ENCODE measurements at places on chromosomes 2 and 18.

- DNase-seq: no peak
These were observed 1.4 kb downstream of the MBD2 start for GRCh38 chr18:54222922-54223567.

DNA sequence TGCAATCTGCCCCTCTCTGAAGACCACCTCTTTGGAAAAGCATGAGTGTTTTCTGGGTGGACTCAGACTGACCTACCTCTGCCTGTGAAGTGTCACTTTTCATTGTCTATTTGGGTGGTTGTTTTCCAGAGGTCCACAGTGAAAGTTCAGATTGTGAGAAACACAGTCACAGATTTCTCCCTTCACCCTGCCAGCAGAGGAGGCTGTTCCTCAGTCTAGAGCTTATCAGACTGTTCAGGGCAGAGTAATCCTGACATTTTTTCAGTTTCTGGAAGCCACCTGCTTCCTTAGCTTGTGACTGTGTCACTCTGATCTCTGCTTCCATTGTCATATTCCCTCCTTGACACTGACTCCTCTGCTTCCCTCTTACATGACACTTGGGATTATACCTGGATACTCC, 55.4 kb upstream of the RMP24 start:
- no peak for DNase-seq

GRCh38 chr2:195645413-195645812, 11.6 kb upstream of the SLC39A10 start:
- no peak for DNase-seq

DNA sequence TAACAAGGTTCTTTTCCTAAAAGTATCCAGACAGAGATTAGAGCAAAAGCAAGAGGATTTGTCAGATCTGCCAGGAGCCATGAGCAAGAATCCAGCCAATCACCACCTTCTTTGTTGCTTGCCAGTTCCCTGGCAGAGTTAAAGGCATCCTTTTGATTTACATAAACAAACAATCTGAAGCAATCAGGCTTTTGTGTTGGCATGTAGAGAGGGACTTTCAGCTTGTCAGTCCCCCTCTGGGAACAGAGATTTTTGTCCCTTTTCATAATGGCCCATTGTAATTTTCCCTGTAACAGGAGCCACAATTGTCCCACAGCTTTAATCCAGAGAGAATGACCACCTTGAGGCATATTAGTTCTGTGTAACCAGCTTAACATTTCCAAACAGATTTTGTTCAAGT, at the start of gene ERMN:
Gene ERMN (minus strand): TSS at position 39 of the 400 bp plus-strand sequence. CDS start 182 bp downstream, outside the sequence.
- no peak for DNase-seq

DNA sequence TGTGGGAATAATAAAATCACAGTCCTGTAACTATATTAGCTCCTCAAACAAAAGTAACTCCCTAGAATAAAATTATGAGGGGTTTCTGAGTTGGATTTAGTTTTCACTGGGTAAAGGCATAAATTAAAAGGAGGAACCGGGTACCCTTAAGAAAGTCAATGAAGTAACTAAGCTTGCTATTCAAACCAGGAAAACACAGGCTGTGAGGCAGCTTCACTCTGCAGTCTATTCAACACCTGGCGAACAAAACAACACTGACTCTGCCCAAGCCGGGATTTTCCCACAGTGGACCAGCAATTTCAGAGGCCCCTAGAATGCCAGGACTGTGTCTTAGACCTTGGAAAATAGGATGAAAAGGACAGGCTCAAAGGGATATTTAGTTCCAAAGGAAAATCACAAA, 24.6 kb upstream of the CREB1 start:
- no peak for DNase-seq

- peak; percentile 8 for DNase-seq
These were observed 114.2 kb downstream of the FHOD3 start for GRCh38 chr18:36411745-36412168.

GRCh38 chr18:9698497-9698896, 9.6 kb upstream of the RAB31 start:
- DNase-seq: no peak

DNA sequence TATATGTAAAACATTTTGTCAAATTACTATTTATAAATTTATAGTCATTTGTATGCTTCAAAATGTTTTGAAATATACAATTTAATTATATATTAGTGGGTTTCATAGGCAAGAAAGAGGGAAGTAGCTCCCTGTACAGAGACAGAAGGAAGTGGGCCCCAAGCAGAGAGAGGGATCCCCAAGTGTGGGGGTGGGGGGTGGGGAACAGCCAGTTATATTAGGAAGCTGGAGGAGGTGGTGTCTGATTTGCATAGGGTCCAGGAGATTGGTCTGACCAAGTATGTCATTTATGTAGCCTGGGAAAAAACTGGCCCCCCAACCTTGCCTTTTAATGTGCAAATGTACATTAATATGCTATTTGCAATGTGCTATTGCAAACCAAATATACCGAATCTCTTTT, 76.5 kb upstream of the ZSWIM2 start:
- DNase-seq: peak; percentile 71

DNA sequence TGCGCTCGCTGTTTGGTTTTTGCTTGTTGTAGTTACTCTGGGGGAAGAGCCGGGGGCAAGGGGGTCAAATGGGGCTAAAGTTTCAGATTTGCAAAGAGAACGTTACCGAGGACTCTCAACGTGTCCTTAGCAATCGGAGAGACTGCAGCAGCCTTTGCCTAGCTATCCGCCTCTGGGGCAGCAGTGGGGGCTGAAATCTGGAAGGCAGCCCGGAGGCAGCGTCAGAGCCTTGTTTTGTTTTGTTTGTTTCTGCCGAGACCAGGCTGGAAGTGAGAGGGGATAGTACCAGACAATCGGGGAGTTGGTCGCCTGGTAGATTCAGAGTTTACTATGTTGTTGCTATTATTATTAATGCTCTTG, 1.2 kb downstream of the CDH20 start:
- DNase-seq: no peak

DNA sequence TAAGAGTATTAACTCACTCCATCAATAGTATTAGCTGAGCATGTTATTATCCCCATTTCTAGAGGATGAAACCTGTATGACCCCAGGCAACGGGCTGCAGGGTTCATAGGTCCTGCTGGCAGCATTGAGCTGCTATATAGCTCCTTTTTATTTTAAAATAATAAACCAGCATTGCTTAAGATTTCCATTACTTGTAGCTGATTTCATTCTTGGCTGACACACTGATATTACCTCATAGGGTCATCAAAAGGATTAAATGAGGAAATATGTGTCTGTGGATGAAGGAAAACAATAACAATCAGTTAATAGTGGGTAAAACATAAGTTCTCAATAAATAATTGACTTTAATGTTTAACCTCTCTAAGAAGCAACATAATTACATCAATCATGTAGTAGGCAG, 48.3 kb upstream of the NRP2 start:
- no peak for DNase-seq

- DNase-seq: no peak
These were observed 20.8 kb downstream of the EIF2AK3 start for GRCh38 chr2:88606371-88607030.

DNA sequence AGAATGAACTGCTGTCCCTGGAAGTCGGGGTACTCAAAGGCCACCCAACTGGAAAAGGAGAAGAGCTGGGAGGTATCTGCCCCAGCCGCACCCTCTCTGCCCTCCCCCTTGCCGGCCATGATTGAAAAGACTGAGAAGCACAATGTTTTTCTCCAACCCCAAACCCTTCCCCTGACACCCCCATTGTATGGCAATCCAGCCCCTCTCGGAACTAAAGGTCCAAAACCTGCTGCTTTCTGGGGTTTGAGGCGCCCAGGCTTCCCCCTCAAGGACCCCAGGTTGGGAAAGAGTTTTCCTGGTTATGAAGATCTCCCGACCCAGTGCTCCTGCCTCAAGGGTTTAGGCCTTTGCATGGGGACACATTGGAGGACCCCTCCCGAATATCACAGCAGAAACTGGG, 1.0 kb downstream of the CRYBA2 start:
- DNase-seq: no peak

DNA sequence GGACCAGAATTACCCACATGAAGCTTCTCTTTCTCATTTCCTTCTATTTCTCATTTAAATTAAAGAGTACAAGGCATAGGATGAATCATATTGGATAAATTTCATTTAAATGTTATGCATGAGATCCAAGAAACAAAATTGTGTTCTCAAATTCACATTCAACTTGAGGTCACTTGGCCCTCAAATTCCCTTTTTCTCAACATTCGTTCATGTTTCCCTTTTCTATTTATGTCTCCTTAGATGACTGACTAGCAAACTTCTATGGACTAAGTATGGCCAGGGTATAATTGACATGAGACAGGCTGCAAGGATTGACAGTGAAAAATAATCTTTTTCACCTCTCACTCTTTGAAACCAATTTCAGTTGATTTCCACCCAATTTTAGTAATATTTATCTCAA, 4.0 kb upstream of the LDLRAD4 start:
- DNase-seq: peak; percentile 69

DNA sequence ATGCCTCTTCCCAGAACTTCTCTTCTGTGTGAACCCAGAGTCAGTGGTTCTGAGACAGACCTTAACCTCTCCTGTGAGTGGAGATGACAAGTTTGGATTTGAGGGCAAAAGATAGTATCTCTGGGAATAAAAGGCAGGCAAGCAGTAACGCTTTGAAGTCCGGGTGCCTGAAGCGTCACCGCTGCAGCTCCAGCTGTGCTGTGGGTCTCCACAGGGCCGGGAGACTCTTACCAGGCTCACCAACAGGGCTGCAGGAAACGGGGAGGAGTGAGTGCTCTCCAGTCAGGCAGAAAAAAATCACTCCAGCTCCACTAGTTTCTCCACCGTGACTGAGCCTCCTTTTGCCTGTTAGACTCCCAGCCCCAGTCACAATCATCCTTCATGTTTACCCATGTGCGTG, 79.7 kb upstream of the MAP4K4 start:
- DNase-seq: no peak

GRCh38 chr2:233551491-233551890, 15.1 kb downstream of the USP40 start:
- DNase-seq: no peak

DNA sequence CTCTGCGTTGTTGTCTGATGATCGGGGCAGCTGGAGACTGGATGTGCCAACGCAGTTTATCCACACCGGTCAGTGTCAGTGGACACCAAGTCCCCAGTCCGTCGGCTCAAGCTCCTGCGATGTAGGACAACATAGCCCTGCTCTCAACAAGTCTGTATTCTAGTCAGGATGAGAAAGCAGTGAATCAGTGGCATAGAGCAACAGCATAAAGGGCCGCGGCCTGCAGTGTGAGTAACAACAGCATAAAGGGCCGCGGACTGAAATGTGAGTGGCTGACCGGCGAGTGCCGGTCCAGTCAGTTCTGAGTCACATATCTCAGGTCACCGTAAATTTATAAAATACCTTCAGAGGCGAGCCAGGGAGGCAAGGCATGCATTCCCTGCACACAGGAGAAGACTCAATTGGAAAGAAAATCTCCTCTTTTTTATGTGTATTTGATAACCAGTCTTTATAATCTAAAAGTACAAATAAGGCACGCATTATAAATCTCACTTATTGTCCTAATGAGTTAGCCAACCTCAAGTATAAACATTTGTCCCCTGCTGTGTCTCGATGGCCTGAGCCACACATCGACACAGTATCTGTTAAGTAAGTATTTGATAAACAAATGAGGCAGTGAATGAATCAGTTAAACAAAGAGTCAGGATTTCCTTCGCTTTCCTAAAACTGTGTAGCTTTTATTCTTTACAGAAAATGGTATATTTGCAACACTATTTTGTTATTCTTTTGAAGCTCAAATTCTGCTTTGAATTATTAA, 33.8 kb upstream of the NFATC1 start:
- DNase-seq: no peak

- no peak for DNase-seq
These were observed 439.4 kb upstream of the CDH19 start for GRCh38 chr18:67043276-67043675.

GRCh38 chr2:63310614-63311013, 260.0 kb downstream of the OTX1 start:
- DNase-seq: no peak

GRCh38 chr18:4797002-4797685, 342.0 kb upstream of the DLGAP1 start:
- no peak for DNase-seq

DNA sequence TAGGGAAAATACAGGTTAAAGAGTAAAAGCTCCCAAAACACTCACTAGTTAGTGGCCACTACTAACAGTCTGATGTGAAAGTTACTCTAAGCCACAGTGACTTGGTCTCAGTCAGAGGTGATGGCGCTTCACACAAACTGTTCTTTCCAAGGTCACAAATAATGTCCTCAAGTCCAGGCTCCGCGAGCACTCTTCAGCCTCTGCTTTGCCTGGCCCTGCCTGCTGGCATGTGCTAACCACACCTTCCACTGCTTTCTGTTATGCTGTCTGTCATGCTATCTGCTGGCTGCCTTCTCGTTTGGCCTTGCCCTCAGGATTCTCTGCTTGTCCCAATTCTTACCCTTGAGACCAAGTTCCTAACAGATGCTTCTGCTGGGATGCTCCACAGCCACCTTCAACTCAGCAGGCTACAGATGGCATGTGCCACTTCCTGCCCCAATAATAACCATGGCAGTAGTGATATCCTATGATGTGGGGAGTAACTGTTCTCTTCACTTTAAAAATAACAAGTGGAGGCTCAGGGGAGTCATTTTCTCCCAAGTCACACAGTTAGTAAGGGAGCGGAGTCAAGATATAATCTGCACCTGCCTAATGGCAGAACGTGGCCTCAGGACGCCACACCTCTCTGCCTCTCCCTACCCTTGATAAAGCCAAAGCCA, 75.7 kb downstream of the ZAP70 start:
- no peak for DNase-seq

Measured in MV-4-11 (cell line).